ENCODE measurements at places on chromosomes 6 and 20.

GRCh38 chr6:135299256-135299655, 118.1 kb downstream of the MYB start:
- no peak for DNase-seq

DNA sequence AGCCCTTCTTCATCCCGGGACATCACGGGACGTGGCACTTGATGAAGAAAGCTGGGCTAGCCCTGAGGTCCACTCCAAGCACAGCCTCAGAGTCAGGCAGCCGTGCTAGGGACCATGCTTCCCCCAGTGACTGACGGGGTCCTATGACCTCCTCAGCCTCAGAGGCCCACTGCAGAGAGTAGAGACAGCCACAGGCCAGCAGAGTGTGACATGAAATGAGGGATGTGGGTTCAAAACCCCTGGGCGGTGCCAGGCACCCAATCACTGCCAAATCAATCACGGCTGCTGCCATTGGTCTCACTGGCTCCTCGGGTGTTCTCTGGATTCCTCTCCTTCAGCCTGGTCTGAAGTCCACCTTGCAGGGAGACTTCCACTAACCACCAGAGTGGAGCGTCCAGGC, 197.7 kb upstream of the CDH4 start:
- no peak for DNase-seq

DNA sequence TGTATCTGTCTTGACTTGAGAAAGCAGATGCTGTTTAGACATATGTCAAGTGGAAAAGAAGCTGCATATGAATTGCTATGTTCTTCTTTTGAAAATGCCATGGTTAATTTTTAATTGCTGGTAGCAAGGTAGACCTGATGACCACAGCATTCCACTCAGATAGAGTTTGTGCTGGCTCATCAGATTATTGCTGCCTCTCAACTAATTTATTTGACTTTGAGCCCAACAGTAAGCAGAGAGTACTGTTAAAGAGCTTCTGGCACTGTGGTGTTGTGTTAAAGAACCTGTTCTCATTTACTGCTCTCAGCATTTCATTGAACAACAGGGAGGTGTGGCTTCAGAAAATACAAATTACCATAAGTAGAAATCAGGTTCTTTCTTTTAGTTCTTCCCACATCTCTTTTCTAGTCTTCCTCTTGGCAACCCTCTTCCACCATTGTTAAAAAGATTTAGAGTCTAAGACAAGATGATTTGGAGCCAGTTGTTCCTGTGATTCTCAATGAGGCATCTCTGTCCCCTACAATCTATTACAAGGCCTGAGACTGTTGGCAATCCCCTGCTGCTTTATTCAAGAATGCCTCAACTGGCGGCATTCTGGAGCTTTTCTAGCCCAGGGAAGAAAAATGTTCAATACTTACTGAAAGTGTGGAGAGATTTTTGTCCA, 967.6 kb upstream of the GJE1 start:
- DNase-seq: no peak

GRCh38 chr6:111680015-111680712, 74.5 kb upstream of the TRAF3IP2 start:
- no peak for DNase-seq

- DNase-seq: no peak
These were observed 14.7 kb upstream of the TRIM26 start for GRCh38 chr6:30227763-30228487.
